Stimulated activated CD4-positive, alpha-beta T cell treated with anti-CD3 and anti-CD28 coated beads, TNF-alpha, amount 100 ng/mL, for 1 hour (primary cell): ENCODE measurements at places on chromosomes 1 and 21.

DNA sequence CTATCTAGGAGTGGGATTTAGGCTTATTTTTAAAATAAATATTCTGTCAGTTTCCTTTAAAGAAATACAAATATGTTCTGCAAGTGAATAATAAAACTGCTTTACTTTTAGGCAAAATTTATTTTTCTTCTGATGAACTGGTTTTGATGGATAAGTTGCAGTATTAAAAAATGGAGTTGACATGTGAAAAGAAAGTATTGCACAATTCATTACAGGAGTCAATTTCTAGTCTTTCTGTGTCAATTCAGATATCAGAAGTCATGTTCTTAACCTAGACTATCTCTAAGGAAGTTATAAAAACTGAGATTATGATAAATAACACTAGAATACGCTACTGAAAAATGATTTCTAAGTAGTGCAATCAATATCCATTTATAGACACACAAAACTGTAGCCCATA is 270.2 kb upstream of the TMPRSS15 start:
- DNase-seq = no peak

GRCh38 chr1:74470936-74471335 is 41.5 kb downstream of the LRRC53 start:
- DNase-seq = no peak

GRCh38 chr1:34712007-34712688 is 42.7 kb upstream of the GJB5 start:
- no peak for DNase-seq

DNA sequence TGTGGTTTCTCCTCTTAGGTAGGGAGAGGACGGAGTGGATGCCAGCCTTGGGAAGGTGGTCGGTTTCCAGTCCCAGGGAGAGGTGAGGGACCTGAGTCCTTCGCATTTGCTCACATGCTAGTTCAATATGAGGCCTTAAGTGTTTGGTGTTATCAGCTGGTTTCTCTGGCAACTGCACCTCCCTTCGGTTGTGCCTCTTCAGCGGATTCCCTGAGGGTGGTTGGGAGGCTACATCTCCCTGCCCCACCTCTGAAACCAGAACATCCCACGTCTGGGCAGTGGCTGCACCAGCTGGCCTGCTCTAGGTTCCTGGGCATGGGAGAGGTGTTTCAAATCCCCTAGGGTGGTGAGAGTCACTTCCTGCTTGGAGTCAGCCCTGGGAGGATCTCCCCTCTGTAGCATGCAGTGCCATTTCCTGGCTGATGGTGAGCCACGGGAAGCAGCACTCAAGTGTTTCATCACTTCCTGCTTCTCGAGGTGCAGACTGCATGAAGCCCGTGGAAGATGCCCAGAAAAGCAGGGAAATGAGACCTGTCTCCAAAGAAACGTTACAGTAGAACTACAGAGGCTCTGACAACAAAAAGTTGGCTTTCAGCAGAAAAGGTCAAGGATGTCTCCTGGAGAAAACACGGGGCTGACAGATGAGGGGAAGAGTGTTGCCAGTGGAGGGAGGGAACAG is 4.5 kb downstream of the TMEM125 start:
- no peak for DNase-seq

GRCh38 chr1:11273595-11274234 is 717 bp downstream of the UBIAD1 start:
- DNase-seq = no peak

- DNase-seq = no peak
These were observed 1.0 kb downstream of the CORT start for GRCh38 chr1:10450836-10451235.

DNA sequence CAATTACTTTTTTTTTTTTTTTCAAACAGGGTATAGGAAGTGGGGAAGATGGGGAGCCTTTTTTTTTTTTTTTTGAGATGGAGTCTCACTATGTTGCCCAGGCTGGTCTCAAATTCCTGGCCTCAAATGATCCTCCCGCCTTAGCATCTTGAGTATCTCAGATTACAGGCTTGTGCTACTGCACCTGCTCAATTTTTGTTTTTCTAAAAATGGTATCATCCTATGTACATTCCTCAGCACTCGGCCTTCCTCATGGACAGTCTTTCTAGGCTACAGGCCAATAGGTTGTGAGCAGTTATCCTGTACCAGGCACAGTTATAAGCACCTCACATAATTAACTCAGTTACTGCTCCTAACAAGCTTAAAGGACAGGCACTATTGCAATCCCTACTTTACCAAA is 132.1 kb upstream of the EDN2 start:
- no peak for DNase-seq

DNA sequence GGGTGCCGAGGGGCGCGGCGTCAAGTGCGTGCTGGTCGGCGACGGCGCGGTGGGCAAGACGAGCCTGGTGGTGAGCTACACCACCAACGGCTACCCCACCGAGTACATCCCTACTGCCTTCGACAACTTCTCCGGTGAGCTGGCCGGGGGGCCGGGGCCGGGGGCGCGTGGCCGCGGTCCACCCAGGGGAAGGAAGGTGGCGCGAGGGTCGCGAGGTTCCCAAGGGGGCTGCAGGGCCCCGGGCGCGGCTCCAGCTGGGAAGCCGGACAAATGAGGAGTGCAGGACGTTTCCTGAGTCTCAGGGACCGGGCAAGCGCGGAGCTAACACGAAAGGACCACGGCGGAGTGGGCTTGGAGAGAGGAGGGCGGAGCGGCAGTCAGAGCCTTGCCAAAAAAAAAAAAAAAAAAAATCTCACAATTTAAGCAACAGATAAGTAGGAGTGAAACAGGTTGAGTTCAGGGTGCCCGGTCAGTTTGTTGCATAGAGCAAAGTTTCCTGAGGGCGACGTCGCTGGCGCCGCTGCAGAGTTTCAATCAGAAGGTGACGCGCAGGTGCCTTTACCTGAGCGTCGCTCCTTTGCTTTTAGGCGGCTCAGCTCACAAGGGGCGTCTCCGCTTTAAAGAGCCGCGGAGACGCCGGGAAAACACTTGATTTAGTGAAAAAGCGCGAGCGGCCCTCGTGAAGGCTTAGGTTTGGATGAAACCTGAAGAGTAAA is 750 bp downstream of the RHOU start:
- DNase-seq = no peak

DNA sequence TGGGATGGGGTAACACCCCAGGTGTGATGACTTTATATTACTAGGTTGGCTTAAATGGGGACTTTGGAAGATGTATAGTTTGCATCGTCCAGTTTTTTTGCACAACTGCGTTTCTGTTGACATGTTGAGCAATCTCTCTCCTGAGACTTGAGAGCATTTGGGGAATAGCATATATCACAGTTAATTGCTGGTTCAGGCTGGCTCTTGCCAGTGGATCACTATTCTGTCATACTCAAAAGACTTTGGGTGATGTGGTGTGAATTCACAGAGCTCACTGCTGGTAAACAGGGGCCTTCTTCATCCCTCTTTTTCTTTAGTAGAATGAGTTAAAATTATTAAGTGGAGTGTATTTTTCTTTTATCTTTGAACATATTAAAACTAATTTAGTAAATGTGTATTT is 44.3 kb downstream of the LHX9 start:
- DNase-seq = no peak

- no peak for DNase-seq
These were observed 15.3 kb downstream of the RCAN3 start for GRCh38 chr1:24517898-24518297.

DNA sequence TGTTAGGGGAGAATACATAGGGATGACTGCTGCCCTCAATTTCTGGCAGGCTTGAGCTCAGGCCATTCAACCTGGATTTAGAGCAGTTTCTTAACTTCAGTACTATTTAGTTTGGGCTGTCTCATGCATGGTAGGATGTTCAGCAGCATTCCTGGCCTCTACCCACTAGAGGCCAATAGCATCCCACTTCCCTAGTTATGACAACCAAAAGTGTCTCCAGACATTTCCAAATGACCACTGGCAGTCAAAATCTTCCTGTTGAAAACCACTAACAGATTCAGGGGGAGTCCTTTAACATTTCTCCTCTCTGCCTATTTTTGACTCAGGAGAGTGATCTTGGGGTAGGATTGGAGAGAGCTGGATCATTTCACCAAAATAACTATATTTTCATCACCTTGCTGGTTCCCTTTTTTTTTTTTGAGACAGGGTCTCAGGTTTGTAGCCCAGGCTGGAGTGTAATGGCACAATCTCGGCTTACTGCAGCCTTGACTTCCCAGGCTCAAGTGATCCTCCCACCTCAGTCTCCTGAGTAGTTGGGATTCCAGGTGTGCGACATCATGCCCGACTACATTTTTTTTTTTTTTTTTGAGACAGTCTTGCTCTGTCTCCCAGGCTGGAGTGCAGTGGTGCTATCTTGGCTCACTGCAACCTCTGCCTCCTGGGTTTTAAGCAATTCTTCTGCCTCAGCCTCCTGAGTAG is 8.7 kb downstream of the GNAT2 start:
- no peak for DNase-seq

DNA sequence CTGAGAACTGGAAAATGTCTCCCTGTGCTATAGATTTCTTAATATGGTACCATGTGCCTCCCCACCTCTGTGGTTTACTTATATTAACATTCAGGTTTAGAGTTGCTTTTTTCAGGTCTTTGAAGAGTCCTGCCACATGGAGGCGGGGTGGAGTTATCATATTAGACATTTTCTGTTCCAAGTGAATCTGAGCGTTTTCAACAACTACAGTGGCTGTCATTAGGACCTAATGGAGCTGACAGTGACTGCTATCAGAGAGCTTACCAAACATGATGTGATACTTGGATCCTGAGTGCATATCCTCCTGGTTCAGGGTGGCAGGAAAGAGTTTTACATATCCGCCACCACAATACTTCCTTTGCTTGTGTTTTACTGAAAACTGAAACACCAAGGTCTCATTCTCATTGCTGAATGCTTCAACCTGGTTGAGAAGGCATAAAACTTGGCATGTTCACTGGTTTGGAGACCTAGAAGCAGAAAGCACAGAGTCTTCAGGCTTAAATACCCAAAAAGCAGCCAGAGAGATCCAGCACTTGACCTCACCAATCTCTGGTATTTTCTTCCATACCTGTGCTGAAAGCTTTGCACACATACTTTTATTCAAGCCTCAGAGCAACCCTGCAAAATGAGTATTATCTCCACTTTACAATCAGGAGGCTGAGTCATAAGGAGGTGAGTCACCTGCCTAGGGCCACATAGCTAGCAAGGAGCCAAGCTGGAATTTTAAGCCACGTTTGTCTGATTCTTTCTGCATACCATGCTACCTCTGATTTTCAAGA is 47.4 kb upstream of the OSBPL9 start:
- DNase-seq = no peak

GRCh38 chr1:29310616-29311180 is 74.4 kb downstream of the PTPRU start:
- no peak for DNase-seq

- no peak for DNase-seq
These were observed 553 bp downstream of the TTF2 start for GRCh38 chr1:117060441-117061317.

- DNase-seq = no peak
These were observed 31.9 kb downstream of the CYP4B1 start for GRCh38 chr1:46830665-46831322.

DNA sequence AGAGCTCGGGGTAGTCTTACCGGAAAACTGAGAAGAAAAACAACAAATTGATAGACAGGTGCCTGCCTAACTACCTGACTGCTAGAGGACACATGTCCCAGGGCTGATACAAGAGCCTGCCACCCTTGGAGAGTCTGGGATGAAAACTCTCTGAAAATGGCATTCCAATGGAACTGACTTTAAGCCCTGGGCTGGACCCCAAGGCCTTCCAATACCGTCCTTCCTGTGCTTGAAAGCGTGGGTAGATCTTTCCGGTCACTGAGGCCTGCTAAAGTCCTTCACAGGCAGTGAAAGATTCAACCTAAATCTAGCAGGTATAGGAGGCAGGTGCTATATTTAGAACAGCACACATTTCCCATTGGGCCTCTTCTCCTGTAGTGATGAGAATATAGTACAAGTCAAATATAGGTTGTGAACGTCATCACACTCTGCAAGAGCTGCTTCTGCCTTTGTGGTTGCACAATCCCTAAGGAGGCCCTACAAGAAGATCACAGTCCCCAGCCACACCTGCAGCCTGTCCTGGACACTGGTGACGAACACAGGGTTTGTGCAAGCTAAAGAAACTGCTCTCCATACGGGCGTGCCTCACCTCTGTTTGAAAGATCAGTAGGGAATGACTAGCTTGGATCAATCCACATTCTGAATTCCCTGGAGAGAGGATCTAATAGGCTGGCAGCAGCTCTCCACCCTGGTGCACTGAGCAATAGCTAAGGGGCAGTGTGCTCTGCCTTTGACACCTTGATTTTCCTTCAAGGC is 876 bp upstream of the CHML start:
- DNase-seq = no peak

DNA sequence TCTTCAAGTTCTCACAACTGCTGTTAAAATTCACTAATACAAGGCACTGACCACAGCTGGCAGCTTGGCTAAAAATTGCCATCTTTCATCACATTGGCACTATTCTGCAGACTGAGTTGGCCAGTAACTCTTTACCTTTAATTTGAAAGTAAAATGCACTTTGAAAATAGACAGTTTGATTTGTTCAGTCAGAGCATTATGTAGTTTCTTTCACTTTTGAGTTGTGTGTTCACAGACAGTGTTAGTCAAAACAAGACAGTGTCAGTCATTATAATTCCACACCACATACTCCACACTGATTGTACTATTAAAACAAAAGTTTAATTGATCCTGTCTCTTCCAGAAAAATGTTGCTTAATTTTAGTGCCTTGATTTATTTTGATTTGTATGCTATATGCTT is 160.7 kb downstream of the SDCCAG8 start:
- DNase-seq = no peak

DNA sequence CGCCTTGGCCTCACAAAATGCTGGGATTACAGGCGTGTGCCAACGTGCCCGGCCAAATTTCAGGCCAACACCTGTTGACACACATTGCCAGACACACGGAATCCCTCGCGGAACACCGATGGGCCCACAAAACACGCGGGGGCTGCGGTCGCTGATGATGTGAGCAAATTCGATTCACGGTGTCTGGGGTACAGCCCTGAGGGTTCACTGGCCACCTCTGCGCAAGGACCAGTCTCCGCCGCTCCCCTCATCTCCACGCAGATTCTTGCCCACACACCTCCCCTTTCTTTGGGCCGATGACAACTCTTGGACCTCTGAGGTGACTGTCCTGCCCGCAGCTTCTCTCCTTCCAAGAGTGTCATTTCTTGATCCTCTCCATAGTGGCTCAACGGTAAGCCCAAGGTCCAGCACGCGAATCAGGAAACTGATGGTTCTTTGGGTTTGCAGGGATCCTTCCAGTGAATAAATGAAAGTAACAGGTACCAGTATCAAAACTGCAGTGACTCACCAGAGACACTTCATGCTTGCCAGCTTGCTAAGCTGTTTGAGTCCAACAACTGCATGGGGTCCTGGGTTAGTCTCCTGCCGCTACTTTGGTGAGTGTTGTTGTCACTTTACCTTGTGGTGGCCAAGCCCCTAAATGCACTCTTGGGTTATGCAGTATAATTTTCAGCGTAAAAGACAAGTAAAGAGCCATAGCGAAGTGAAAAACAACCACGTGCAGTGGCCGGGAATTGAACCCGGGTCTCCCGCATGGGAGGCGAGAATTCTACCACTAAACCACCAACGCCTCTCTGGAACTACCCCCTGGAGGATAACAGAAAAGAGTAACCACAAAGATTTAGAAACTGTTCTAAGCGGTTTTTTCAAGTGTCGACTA is 11.0 kb upstream of the RNU1-3 start:
- peak; percentile 44 for DNase-seq

GRCh38 chr21:34722684-34723300 is 54.0 kb downstream of the CLIC6 start:
- no peak for DNase-seq

GRCh38 chr1:151790940-151791651 is 796 bp upstream of the TDRKH start:
- no peak for DNase-seq
